ENCODE measurements at places on chromosomes 7 and 10.

DNA sequence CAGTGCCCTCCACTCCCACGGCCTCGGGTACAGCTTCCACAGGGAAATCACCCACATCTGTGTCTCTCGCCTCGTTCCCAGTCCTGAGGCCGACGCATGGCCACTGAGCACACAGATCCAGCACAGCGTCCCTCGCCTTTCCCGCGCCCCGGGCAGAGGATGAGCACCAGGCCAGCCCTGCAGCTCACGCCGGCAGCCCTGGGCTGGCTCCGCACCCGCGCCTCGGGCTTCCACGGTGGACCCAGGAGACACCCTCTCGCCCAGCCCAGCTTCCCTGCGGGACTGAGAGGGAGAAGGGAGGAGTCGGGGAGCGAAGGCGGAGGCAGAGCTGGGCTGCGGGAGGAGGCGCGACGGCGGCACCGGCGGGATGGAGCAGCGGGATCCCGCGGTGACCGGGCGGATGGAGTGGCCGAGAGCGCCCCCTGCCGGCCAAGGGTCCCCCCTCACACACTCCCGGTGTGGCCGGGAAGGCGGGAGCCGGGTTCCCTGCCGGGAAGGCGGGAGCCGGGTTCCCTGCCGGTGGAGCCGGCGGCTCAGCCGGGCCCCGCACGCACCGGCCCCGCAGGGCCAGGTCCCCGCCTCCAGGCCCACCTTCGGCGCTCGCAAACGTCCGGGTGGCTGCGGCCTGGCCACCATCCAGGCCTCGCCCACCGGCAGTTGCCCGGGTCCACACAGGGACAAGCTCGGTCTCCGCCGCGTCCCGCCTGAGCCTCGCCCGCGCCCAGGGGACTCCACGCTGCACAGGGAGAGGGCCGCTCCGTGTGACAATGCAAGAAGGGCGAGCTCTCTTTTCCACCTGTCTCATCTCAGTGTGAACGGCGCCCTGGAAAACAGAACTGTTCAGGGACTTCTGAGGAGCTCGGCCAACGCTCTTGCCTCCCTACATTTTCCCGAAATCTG is 110.3 kb upstream of the LANCL2 start:
- peak; percentile 77 for DNase-seq

- DNase-seq: no peak
Measured at GRCh38 chr7:78473571-78474301, 675.2 kb downstream of the PHTF2 start.

- no peak for DNase-seq
Measured at GRCh38 chr10:73205890-73206289, 38.0 kb downstream of the FAM149B1 start.

- DNase-seq: no peak
Measured at GRCh38 chr10:117217196-117217761, 20.0 kb downstream of the KCNK18 start.

GRCh38 chr7:46174196-46174580 is 253.1 kb upstream of the IGFBP3 start:
- DNase-seq: no peak

DNA sequence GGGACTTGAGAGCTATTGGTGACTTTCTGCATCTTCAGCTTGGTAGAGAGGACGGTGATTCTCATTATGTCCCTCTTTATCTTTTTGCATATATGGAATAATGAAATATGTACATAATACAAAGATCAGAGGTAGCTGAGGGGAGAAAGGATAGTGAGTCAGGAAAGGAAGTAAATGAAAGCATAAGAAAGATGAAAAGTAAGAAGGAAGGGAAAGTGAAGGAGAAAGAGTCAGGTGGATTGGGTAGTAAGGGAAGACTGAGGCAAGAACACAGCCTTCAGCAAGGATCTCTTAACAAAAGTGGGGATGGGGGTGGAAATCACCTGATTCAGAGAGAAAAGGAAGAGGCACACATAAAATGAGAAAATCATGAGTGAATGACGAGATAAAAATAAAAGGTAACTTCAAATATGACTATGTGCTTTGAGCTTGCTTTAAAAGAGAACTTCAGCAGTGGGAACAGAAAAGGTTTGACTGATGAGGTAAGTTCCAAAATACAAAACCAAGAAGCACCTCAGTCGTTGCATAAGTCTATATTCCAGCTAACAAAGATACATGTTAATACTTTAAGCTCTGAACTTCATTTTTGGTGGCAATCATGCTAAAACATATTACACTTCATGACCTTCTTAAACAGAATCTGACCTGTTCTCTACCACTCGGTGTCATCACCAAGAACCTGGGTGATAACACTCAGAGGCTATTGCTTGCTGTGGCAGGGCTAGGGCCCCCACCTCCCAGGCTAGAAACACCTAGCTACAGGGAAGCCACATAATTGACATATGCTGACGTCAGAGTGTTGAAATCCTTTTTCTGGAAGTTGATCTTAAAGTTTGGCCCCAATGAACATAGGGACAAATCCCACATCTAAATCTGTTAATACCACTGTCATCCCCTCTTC is 32.9 kb downstream of the NRCAM start:
- no peak for DNase-seq

DNA sequence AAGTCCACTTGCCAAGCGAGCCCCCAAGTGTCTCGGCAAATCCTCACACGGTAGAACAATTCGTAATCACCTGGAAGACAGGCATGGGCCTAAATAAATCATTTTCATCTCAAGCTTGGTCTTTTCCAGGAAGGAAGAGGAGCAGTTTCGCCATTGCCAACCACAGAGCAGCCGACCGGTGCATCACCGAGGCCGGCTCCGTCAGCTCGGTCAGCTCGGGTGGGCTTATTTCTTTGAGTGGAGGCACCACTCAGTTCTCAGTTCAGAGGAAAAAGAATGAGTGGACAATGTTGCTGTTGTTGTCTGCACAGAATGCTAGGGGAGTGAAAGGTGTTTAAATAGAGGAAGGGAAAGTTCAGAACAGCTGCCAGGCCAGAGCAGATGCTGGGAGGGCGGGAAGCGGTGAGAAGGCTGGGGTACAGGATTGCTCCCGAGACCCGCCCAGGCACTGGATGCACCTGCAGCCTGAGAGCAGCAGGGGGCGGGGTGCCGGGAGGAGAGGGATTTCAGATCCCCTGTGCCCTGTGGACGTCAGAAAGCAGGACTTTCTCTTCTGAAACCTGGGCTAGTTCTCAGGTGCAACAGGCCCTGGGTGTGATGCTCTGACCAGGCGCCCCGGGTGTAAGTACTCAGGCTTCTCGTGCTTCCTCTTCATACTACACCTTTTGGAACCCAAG is 17.7 kb upstream of the IGFBP3 start:
- no peak for DNase-seq

DNA sequence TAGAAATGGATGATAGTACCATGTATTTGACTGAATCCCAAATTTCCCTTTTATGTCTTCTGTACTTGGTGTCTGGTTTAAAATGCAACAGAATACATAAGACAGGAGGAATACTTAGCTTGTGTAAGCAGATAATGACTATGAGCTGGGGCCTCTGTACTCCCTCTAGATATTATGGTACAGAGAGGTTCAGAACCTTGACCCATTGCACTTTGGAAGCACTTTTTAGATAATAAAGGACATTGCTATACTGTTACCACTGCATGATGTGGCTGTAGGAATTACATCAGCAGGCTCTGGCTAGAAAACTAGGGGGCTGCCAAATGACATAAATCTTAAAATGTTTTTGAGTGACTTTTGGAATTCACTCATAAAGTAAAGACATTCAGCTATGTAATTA is 526.6 kb downstream of the SORCS1 start:
- DNase-seq: no peak

DNA sequence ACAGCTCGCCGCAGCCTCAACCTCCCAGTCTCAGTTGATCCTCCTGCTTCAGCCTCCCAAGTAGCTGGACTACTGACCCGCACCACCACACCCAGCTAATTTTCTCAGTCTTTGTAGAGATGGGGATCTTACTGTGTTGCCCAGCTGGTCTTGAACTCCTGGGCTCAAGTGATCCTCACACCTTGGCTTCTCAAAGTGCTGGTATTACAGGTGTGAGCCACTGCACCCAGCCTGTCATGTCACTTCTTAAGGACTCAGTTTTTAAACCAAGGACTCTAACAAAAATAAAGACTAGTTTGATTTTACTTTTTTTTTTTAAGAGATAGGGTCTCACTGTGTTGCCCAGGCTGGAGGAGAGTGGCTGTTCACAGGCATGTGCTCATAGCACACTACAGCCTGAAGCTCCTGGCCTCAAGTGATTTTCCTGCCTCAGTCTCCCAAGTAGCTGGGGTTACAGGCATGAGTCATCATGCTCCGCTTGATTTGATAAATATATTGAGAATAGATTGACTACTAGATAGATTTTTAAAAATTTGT is 16.5 kb upstream of the PPP3CB start:
- no peak for DNase-seq

- DNase-seq: no peak
Measured at GRCh38 chr10:72001033-72001395, 36.8 kb downstream of the CHST3 start.

GRCh38 chr7:24390376-24391157 is 106.6 kb downstream of the NPY start:
- no peak for DNase-seq

DNA sequence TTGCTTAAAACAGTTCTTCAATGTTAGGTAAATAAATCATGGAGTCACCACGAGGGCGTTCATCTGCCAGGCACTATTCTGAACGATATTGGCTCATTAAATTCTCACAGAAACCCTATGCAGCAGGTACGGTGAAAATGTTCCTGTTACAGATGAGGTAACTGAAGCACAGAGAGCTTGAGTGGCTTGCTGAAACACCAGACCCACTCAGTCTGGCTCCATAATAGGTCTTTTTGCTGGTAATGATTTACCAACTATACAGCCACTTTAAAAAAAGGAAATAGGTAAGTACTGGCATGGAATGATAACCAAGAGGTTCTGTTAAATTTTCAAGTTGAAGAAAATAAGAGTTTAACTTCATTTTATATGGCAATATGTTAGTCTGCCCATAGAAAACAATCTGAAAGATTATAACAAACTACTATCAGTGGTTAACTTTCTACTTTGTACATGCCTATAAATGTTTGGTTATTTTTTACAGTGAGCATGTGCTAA is 1.3 kb upstream of the TM9SF3 start:
- DNase-seq: no peak

GRCh38 chr10:106958589-106959361 is 205.7 kb downstream of the SORCS1 start:
- no peak for DNase-seq

DNA sequence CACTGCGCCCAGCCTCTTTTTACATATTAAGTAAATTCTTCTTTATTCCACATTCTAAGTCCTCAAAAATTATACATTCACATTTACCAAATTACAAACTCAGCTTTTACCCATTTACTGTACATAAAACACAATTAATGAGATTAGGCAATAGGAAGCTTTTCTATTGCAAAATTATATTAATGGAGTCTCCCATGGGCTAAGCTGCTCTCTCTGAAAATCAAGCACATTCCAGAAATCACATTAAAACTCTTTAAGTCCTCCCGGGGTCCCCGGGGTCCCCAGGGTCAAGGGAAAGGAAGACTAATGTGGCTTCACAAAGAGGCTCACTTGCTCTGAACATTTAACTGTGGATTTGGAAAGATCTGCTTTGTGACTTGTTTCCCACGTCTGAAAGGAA is 127.4 kb upstream of the KMT2E start:
- no peak for DNase-seq

DNA sequence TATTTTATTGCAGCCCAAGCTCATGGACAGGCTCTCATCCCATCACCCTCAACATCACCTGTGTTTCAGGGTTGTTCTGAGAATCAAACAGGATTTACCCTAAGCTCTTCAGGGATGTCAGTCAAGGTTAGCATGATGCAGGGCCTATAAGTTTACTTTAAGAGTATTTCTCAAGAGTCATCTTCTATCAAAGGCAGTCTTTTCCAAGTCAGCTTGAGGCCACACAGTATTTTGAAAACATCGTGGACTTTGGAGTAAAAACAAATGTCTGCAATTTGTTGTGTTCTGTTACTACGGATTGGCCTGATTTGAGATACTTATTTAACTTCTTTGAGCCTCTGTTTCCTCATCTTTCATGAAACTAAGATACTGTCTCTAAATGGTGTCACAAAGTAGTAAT is 42.0 kb upstream of the NRP1 start:
- DNase-seq: no peak

DNA sequence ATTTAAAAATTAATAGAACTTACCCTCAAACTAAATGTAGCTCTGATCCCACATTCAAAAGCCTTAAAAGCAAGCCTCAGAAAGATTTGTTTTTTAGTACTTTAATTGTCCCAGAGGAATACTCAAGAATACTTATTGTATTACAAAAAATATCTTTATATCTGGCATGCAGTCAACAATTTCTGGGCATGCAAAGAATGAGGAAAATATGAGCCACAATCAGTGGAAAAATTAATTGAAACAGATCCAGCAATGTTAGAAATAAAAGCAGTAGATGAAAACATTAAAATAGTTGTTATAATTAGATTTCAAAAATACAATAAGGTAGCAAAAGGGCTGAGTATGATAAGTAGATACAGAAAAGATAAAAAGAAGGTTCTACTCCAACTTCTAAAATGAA is 154.7 kb downstream of the PON1 start:
- DNase-seq: no peak

DNA sequence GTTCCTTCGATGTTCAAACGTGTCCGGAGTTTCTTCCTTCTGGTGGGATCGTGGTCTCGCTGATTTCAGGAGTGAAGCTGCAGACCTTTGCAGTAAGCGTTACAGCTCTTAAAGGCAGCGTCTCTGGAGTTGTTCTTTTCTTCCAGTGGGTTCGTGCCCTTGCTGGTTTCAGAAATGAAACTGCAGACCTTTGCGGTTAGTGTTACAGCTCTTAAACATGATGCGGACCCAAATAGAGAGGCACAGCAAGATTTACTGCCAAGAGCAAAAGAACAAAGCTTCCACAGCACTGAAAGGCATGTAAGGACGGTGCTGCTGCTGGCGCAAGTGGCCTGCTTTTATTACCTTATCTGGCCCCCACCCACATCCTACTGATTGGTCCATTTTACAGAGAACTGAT is 931.4 kb downstream of the IPMK start:
- no peak for DNase-seq

GRCh38 chr10:129845111-129845753 is 118.8 kb downstream of the EBF3 start:
- no peak for DNase-seq

DNA sequence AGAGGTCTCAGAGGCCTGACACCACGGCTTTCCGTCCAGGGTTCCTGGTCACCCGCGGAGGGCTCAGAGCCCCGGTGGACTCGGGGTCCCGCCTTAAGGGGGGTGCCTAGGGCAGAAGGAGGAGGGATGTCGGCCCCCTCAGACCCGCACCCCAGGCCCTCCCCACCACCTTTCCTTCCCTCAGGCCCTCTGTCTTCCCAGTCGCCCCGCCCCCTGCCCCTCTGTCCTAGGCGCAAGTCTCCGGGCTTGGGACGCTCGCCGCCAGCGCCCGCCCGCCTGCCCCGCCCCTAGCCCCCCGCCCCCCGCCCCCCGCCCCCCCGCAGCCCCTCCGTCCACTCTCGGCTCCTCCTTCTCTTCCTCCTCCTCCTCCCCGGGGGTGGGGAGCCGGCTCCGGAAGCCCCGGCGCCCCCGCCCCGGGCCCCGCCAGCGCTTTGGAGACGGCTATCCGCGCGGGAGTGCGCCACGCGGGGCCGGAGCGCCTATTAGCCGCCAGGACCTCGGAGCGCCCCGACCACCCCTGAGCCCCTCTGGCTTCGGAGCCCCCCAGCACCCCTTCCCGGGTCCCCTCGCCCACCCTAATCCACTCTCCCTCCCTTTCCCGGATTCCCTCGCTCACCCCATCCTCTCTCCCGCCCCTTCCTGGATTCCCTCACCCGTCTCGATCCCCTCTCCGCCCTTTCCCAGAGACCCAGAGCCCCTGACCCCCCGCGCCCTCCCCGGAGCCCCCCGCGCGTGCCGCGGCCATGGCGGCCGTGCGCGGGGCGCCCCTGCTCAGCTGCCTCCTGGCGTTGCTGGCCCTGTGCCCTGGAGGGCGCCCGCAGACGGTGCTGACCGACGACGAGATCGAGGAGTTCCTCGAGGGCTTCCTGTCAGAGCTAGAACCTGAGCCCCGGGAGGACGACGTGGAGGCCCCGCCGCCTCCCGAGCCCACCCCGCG is at the start of gene AEBP1:
Gene AEBP1 (plus strand): TSS at position 423 of the 937 bp plus-strand sequence. CDS start 321 bp downstream, at position 744.
- DNase-seq: no peak

All from NCI-H774 (cell line).